ENCODE measurements at places on chromosomes 13 and 19. TPM values are rescaled to one million over a fixed set of nuclear protein-coding genes. Genes with fewer than 3 reads are reported as not detected.

The DZIP1 gene
- total RNA-seq, result 30.3 TPM

The CGB8 gene
- not detected for total RNA-seq

The ACTN4 gene
- 351 TPM for total RNA-seq

The DCLK1 gene
- total RNA-seq, result 4.1 TPM

The CYP4F2 gene
- total RNA-seq, result not detected

The CYP4F11 gene
- not detected for total RNA-seq

Measured in epithelial cell of alveolus of lung (primary cell).